AG04449 (cell line): ENCODE measurements at places on chromosomes 2 and 18.

DNA sequence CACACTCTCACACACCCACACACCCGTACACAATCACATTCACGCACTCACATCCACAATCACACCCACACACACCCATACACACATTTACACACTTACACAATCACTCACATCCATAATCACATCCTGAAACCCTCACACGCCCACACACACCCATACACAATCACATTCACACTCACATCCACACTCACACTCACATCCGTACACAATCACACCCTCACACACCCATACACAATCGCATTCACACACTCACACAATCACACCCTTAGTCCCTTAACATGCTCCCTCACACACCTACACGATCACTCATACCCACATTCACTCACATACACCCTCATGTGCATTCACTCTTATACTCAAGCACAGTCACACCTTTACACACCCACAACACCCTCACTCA lies 105.8 kb downstream of the ITGB1BP1 start:
- DNase-seq: no peak

DNA sequence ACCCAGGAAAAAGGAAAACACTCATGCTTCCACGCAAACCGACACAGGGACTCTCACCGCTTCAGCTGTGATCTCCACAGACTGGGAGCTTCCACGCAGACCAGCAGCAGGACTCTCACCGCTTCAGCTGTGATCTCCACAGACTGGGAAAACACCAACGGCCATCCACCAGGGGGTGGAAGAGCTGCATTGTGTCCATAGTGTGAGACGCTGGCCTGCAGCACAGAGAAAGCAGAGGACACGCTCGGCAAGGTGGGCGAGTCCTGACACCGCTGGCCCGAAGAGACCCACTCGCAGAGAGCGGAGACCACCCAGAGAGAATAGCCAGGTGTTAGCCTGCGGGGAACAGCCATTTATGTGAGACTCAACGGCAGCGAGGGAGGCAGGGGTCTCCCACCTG lies 42.5 kb upstream of the NFATC1 start:
- DNase-seq: no peak

DNA sequence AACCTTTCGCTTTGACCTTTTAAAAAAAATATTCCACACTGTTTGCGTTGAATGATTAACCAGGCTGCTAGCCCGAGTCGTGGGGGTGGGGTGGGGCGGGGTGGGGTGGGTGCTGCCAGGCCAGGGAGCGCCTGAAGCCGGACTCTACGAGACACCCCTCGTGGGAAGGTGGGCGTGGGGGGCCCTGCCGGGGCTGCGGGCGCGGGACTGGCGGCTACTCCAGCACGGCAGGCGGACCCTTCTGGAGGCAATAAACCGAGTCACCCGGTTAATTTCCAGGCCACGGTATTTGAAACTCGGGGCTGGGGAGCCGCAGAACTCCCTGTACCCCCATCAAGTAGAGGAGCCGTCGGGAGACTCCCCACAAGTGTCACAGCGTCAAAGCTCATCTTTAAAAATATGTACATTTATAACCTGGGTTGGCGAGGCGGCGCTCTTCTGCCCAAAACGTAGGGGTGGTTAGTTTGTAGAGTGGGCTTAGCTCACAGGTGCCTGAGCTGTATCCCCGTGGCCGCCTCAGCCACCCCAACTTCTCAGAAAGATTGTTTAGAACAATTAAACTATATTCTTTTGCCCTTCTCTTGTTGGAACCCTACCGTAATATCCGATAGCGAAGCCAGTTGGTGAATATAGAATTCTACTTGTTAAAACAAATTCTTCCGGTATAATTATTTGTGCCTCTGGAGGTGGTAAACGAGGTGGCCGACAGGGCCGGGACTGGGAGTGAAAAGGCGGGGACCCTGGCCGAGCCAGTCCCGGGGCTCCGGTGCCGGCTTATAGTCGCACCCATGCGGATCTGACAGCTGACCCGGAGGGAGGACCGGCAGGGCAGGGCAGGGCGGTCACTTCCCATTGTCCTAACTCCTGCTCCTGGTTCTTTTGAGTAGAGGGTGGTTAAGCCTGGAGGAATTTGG lies 1.4 kb downstream of the B3GNT2 start:
- DNase-seq: no peak

DNA sequence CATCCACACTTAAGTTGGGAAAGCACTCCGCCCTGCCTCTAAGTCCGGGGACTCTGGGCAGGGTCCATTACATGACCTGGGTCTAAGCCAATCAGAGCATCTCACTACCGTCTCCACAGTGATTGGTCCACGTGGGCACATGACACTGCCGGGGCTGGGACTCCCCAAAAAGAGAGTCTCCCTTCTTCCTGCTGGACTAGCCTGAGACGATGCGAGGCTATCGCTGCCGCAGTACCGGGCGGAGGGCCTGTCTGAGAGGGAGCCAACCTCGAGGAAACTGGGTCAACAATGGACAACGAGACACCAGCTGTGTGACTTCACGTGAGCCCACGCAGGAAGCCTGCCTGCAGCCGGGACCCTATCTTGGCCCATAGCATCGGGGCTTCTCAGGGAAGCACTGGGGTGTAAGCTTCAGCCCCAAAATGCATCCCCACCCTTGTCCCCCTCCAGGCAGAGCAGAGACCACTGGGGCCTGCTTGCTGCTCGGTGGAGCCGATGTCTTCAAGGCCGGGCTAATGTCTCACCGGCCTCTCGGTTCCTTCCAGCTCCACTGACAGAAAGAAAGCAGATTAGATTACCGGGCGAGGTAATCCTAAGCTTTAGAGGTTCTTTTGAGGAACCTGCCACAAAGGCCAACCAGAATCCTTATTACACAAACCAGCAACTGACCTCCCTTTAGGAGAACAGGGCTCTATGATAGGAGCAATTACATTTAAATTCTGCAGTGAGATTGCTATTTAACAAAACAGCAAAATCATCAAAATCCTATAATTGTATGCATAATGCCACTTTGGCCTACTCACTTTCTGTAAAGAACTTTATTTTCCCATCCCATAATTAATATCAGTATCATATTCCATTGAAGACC lies 21.3 kb upstream of the COPS8 start:
- DNase-seq: no peak

GRCh38 chr2:177796011-177796410 lies 276.6 kb downstream of the PDE11A start:
- no peak for DNase-seq

DNA sequence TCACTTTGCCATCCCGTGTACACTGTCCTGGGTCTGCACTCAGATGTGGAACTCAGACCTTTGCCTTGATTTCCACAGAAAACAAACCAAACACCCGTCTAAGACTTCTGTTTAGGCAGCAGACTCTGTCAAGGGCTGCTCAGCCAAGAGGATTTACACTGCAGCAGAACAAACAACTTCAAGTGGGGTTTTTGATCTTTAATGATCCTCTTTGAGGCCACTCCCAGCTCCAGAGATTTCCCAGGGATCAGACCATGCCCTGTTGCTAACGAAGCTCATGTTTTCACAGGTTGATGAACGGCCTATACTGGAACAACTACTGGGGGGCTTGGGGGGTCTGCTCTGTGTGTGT lies 52.5 kb upstream of the LGALSL start:
- DNase-seq: no peak

- DNase-seq: no peak
Measured at GRCh38 chr2:9944330-9944758, 7.1 kb upstream of the GRHL1 start.

- no peak for DNase-seq
Measured at GRCh38 chr2:95392730-95393455, 9.6 kb upstream of the FAHD2A start.

DNA sequence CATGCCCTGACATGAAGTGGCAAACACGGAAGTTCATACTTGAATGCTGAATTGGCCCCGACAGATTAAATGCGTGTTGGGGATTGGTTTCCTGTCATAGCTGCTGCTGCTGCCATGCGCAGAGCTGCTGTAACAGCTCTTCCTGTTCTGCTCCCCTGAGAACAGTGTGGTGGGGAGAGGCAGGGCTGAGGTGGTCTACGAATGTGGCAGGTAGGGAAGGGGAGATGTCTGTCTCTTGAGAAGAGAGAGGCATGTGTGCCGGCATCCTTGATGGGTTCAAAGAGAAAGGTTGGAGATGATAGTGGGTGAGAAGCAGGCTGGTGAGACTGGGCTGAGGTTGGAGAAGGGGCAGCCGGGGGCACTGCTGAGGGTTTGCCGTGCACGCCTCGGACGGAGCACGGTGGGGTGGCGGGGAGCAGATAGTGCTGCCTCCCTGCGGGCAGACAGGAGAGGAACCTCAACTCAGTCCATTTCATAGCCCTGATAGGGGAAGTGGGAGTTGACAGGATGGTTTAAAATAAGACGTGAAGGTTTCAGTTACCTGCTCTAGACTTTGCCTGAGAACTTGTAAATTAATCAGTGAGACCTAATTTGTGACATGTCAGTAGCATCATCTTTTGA lies 46.1 kb downstream of the TMEM185B start:
- no peak for DNase-seq

- no peak for DNase-seq
Measured at GRCh38 chr18:7367336-7367735, 136.4 kb downstream of the LRRC30 start.

DNA sequence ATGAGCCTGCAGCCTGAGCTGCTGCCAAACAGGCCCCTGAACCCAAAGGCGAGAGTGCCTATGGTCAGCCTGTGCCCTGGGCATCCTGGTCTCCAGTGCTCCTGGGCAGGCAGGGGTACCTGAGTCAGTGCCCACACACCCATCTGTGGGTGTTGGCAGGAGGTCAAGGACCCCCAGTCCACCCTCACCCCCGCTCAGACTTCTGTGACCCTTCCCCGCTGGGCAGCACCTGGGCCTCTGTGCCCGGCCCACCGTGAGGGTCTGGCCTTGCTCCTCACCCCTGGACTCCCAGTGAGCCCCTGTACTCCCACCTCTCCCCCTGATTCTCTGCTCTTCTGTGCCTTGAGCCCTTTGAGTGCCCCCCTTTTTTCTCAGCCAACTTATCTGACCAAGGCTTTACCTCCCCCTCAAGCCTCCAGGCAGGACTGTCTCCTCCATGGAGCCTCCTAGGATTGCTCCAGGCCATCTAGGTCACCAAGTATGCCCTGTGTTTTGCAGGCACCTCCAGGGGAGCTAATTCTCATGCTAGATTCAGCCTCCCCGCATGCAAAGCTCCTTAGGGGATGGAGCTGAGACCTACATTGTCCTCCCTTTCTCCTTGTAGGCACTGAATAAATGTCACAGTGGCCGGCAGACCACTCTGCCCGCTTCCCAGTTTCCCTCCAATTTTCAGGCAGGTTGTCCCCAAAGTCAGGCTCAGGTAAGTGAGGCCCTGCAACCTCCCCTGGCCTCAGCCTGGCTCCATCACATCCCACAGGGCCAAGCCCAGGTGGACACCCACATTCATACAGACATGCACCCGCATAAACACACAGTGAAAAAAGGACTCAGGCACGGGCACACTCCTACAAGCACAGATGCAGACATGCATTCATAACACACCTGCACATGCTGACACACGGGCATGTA lies 21.9 kb upstream of the PTMA start:
- no peak for DNase-seq

GRCh38 chr2:44112096-44112495 lies 56.6 kb upstream of the PPM1B start:
- DNase-seq: no peak
